ENCODE measurements at places on chromosomes 3 and 15.

DNA sequence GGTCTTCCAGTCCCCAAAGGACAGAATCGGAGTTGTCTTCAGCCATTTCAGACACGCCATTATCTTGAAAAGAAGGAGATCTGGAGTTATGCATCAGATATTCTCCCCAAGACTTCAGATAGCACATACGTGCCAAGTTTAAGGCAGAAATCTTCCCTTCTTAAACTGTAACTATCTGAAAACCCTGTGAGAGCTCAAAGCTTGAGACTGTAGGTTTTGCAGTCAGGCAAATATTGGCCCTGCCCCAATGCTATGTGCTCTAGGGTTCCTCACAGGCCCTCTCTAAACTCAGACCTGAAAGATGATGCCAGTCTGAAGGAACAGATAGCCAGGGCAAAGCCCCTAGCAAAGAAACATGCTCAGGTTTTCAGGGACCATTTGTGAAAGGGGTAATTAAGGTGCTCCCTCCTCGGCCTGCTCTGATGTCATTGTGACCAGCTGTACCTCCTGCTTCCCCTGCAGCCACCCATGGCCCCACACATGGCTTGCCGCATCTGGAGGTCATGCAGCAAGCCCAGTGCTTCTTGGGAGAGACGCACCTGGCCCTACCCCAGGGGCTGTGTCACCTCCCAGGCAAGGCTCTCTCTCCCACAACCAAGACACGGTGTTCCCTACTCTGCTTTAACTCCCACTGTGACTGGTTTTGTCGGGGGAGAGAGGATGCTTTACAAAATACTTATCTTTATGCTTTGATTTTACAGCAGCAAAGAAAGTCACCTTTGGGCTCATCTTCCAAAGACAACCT is 53.4 kb upstream of the POMGNT2 start:
- no peak overlapping the region for H3K27ac ChIP-seq
- H3K4me1 ChIP-seq, result no peaks in the 10 kb centered on the region
- H3K4me3 ChIP-seq, result no peak overlapping the region

GRCh38 chr3:134214239-134214638 is 36.4 kb downstream of the RYK start:
- no peak overlapping the region for H3K4me3 ChIP-seq
- H3K4me1 ChIP-seq, result no peaks in the 10 kb centered on the region

DNA sequence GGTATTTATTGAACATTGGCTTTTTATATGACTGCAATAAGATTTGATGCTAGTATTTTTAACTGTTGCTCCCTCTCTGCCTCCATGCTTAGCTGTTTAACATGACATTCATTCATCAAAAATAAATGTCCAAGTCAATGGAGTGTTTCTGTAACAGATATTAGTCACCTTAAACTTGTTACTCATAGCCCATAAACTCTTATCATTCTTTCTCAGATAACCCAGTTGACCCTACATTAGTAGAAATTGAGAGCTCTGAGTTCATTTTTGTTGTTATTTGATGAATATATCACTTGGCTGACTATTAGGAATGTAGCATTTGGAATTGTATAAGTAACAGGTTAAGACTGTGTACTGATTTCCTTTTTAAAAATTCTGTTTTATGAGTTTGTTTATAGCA is 201.1 kb downstream of the UBE2E2 start:
- H3K36me3 ChIP-seq, result no peaks in the 10 kb centered on the region
- no peak overlapping the region for H3K27ac ChIP-seq
- no peaks in the 10 kb centered on the region for H3K27me3 ChIP-seq
- no peak overlapping the region for H3K4me3 ChIP-seq
- H3K4me1 ChIP-seq, result no peaks in the 10 kb centered on the region

GRCh38 chr3:40262331-40262730 is 47.2 kb upstream of the EIF1B start:
- DNase-seq, result no peak
- H3K27me3 ChIP-seq, result no peaks in the 10 kb centered on the region
- no peaks in the 10 kb centered on the region for H3K4me1 ChIP-seq
- no peak overlapping the region for H3K27ac ChIP-seq
- no peak overlapping the region for H3K4me3 ChIP-seq

- no peak for DNase-seq
- no peaks in the 10 kb centered on the region for H3K27me3 ChIP-seq
- no peak overlapping the region for H3K4me3 ChIP-seq
- H3K4me1 ChIP-seq, result no peaks in the 10 kb centered on the region
Observed at GRCh38 chr3:169746924-169747323, 17.9 kb downstream of the TERC start.

DNA sequence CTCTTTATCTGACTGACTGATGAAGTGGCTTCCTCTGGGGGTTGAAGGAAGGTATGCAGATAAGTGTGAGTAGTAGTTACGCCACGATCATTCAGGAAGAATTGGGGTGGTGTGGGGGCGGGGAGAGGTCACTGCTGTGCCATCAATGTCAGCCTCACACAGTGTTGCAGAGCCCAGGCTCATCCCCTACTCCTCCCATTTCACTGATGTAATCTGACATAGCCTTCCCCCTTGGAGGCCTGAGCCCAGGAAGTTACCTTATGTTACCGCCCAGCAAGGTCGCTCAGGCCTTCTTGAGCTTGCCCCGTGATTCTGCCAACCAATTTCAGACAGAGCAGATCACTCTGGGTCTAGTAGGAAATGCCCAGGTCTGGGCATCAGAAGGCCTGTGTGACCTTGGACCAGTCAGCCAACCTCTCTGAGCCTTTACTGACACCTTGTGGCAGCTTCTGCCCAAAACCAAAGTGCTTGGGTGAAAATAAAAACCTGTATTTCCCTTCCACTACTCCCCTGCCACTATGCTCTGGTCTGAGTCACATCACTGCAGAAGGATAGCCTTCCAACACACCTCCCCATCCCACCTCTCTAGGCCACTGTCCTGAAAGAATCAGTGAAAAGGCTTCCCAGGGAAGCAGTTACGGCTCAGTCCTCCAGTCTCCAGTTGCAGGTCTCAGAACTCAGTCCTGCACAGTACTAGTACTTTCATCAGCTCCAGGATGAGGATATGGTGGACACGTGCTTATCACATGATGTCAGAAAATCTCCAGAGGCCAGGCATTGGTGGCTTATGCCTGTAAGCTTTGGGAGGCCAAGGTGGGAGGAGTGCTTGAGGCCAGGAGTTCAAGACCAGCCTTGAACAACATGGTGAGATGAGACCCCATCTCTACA is 28.1 kb upstream of the INSYN1 start:
- DNase-seq, result no peak
- no peaks in the 10 kb centered on the region for H3K27me3 ChIP-seq
- no peaks in the 10 kb centered on the region for H3K36me3 ChIP-seq
- H3K4me3 ChIP-seq, result no peak overlapping the region

Measured in colonic mucosa (tissue), 4 donors.